ENCODE measurements at places on chromosomes 1 and 21.
A peak's percentile ranks its signal among the peaks of the same experiment; 100 is the strongest.

DNA sequence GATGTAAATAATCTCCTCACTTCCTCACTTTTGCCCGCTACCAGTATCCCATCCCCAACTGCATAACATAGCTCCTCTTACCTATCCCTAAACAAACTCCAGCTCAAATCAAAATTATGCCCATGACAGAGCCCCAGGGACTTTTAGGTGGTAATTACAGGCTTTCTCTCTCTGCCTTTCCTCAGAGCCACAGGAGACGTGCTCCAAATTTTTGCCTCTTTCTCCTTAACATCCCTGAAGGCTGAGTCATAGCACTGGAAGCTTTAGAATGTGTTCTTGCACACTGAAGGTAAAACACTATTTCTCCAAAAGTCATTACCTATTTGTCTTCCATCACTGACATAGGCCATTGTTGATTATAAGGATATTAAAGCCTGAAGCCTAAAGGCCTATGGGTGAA is 263.5 kb upstream of the PLD5 start:
- DNase-seq, result no peak

DNA sequence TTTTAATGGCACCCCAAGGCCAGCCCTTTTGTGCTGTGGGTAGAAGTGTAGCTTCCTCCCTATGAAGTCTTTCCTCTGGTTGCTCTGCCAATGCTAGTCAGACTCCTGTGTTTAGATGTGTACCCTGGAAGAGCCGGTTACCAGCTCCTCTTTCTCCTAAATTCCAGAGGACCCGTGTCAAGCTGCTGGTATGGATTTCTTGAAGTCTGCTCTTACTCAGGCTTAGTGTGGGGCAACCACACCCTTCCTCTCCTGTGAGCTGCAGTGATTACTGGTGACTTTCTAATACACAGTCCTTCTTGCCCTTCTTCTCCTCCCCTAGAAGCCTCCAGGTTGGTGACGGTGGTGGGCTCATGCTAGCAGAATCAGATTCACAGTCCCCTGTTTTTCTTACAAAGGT is 74.1 kb upstream of the AKT3 start:
- no peak for DNase-seq

DNA sequence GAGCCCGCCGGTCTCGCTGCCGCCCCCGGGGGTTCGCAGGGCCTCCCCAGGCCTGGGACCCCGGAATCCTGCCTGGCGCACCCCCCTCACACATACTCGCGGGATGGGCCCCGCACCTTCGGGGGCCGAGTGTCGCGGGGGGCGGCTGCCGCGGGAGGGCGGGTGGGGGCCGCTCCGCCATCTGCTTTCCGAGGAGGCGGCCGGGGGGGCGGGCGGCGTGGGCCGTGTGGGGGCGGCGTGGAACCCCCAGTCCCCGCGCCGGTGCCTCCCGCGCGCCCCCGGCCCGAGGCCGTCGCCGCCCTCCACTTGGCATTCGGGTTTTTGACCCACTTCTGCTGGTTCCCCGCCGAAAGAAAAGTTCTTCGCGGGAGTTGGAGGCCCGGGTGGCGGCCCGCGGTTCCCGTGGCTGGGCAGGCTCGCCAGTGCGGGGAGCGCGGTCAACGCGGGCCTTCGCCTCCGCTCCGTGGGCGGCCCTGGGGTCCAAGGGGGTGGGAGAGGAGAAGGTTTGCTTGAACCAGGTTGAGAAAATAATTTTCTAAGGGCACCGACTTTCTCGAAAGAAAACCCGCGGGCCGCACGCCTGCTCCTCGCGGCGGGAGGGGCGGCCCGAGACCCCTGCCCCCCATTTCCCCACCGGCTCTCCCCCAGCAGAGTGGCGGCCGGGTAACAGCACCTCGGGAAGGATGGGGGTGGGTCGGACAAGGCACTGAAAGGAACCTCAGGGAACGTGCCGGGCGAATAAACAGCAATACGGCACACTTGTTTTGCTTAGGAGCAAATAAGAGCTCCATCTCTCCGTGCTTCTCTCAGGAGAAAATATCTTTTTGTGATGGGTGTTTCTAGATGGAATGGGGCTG is 1.6 kb downstream of the PHF13 start:
- DNase-seq, result no peak

DNA sequence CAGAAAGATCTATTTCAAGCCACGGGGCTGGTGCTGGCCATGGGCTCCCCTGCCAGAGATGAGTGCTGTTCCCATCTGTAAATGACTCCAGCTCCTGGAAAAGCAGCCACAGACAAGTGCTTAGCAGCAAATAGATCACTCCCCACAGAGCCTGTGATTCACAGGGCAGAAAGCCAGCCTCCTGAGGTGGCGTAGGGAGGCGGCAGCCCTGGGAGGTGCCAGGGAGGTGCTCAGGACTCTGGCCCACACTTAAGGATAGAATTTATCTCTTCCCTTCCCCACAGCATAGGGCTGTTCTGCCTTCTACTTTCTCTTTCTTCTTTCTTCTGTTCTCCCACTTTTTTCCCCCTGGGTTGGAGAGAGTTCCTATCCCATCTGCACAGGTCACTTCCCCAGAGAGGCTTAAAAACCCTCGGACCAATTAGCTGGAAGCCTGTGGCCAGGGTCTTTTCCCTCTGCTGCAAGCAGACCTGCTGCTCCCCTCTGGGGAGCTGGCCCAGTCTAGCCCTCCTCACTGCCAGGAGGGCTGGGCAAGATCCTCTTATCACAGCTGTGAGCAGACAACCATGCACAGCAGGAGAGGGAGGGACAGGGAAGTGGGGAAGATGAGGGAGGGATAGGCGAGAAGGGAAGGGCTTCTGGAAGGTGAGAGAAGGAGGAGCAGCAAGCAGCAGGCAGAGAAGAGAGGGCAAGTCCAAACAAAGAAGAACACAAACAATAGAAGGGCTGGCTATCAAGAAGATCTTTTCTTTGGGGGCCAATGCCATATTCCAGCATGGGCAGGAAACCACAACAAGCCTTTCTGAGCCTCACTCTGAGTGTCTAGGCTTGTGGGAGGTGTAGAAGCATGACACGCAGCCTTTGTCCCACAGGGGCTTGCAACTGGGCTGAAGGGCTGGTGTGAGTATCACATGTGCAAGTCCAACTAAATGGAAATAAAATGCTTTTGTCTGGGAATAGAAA is 41.0 kb downstream of the KCND3 start:
- peak; percentile 70 for DNase-seq

DNA sequence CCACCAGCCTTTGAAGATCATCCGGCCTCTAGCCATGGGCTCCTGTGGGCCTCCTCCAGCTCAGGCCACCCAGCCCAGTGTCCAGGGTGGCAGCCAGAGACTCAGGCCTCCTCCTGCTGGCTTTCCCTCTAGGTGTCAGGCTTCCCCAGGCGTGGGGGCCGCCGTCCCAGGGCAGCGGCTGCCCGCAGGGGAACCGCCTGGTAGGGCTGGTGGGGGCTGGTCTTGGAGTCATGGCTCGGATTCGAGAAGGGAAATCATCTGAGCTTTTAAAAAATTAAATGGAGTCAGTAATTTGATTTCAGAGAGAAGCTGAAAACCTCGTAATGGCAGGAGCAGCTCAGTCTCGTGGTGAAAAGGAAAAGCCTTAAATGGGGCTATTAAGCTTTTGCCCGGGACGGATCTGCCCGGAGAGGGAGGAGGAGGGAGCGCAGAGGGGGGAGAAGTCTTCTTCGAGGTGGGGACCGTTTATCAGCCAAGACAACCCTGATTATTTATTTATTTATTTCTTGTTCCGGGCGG is 66.4 kb upstream of the TARDBP start:
- no peak for DNase-seq

DNA sequence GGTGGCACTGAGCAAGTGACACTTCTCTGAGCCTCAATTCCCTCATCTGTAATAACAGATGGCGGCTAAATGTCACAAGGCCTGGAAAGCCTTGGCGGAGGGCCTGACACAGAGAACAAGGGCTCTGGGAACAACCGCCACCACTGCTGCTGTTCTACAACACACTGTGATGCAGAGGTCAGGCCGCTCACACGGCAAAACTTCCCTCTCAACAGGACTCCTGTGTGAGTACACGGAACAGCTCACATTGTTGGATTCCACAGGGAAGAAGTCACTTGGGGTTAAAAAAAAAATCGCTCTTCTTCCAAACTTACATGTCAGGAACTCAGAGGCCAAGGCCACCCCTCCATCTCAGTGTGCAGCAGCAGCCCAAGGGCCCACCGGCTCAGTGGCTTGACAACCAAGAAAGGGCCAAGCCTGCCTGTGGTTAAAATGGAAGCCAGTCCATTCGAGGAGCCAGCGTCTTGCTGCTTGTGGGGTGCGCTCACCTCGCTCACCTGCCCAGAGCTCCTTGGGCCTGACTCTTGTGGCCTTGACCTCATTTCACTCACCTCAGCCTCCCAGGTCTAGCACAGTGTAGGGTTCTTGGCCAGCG is 101.1 kb downstream of the RAVER2 start:
- DNase-seq, result no peak

DNA sequence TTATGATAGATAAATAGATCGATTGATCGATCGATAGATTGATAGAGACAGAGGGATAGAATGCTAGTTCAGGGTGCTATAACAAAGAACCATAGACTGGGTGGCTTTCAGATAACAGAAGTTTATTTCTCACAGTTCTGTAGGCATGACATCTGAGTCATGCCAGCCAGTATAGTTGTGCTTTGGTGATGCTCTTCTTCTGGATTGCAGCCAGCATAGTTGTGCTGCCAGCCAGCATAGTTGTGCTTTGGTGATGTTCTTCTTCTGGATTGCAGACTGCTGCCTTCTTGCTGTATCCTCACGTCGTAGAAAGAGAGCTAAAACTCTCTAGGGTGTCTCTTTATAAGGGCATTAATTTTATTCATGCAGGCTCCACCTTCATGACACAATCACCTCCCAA is 860.8 kb downstream of the BRINP3 start:
- DNase-seq, result no peak

DNA sequence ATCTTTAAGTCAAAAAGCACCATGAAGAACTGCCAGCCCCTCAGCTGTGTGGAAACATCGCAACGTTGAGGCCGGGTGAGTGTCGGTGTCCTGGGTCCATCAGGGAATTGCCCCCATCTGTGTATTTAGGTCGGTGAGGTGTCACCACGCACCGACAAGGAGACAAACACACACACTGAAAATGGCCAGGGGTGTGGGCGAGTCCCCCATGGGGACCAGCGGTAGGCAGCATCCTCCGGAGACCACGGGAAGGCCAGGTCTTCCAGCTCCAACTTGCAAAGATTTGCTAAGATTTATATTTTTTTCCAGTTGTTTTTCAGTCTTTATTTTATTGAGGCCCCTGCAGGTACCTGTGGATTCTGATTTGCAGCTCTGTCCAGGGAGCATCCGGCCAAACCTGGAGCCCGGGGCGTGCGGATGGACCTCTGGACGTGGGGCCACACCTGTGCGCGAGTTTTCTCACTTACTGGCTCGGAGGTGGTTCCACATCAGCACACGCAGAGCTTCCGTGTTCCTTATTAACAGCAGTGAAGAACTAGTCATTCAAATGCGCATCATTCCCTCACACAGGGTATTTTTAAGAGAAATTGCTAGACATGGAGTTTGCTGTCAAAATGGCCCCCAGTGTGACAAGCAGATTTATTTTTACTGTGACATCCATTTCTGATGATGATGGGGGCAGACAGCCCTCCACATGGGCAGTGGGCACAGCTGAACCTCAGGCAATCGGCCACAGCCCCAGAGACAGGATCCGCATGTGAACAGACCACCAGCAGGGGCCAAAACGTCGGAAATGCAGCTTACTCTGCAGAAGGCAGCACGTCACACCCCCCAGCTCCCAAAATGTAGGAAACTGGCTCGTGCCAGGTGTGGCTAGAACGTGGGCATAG is 17.2 kb upstream of the SLC19A1 start:
- no peak for DNase-seq

- DNase-seq, result no peak
Measured at GRCh38 chr1:62068416-62068843, 126.2 kb upstream of the L1TD1 start.

DNA sequence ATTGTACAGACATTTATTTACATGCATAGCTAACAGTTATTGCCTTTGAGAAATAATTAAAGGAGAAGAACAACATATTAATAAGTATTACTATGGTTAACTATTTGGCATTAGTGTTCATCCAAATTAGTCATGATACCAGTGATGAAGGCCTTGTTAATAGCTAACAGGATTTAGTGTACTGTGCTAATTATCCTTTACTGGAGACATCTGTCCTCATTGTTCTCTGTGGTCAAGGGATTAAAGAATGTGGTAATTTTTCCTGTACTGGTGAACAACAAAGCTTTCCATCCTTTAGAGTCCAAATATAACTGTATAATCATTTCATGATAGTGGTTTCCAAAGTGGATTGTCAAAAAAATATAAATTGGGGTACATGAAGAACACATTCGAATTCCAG is 103.9 kb downstream of the ADGRL4 start:
- no peak for DNase-seq

- no peak for DNase-seq
Measured at GRCh38 chr1:2046953-2047748, 3.1 kb upstream of the PRKCZ start.

- DNase-seq, result no peak
Measured at GRCh38 chr1:85656256-85656655, 52.0 kb downstream of the ZNHIT6 start.

GRCh38 chr1:35439626-35440025 is 117.6 kb downstream of the KIAA0319L start:
- DNase-seq, result no peak

DNA sequence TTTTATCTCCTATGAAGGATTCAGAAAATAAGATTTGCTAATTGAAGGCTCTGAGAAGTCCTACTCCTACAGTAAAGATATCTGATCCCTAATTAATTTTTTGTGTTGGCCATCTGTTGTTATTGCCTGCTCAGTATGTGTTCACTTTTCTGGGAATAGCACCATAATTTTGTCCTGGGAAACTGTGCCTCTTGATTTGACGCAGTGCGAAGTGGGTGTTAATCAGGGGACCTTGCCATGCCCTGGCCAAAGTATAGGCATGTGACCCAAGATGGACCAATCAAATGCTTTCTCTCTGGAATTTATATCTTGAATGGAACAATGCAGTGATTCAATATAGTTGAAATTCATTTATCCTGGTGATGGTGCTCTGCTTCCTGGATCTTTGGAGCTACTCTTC is 30.4 kb upstream of the GNG12 start:
- peak; percentile 97 for DNase-seq

DNA sequence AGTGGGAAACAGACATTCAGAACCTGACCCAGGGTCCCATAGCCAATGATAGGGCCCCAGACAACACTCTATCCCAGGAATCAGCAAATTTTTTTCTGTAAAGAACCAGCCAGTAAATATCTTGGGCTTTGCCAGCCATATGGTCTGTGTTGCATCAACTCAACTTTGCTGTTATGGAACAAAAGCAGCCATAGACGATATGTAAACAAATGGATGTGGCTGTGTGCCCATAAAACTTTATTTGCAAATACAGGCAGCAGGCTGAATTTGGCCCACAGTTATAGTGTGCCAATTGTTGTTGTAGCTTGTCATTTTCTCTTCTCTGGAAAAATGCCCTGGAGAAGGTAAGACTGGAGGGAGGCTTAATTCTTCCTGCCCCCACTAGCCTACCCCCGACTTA is 431.1 kb upstream of the VAMP3 start:
- peak; percentile 45 for DNase-seq

DNA sequence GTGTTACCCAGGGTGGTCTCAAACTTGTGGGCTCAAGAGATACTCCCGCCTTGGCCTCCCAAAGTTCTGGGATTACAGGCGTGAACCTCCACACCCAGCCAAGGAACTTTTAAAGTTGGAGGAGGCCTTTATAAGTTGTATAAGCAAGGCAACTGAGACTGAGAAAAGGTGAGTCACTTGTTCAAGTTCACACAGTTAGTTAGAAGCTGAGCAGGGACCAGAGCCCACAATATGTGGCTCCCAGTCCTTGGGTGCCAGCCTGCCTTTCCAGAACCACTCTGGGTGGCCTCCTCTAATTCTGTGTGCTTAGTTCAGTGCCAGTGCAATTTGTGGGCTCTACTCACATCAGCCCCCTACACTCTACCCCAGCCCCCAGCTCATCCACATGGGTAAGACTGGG is 3.7 kb downstream of the RAB25 start:
- no peak for DNase-seq

GRCh38 chr1:28309702-28310101 is 19.1 kb upstream of the MED18 start:
- DNase-seq, result no peak
